Osteoblast (primary cell): ENCODE measurements at places on chromosomes 16 and 17. TPM values are rescaled to one million over a fixed set of nuclear protein-coding genes. Genes with fewer than 3 reads are reported as not detected.

The EFTUD2 gene
- 72.7 and 81.0 TPM in 2 replicates for total RNA-seq

GRCh38 chr16:4862639-4863038 lies 15.4 kb downstream of the UBN1 start:
- no peaks in the 10 kb centered on the region for H3K27me3 ChIP-seq
- H3K4me3 ChIP-seq: no peak overlapping the region
- no peak overlapping the region for H3K27ac ChIP-seq
- DNase-seq: no peak

The CX3CL1 gene
- total RNA-seq: under 0.01 TPM in 1 of 2 replicates, not detected in the other

GRCh38 chr17:44623070-44623725 lies 33.1 kb upstream of the MEIOC start:
- no peaks in the 10 kb centered on the region for H3K36me3 ChIP-seq
- no peak overlapping the region for H3K27ac ChIP-seq
- H3K4me3 ChIP-seq: no peak overlapping the region
- no peak for DNase-seq
- H3K4me1 ChIP-seq: no peaks in the 10 kb centered on the region

The NPIPA8 gene
- not detected in 2 replicates for total RNA-seq

GRCh38 chr17:2335726-2336214 lies 487 bp downstream of the TSR1 start:
- peak overlapping the region; percentile 67 for H3K27ac ChIP-seq
- peak; percentile 80 for DNase-seq
- peaks cover 46% of the 10 kb centered on the region for H3K36me3 ChIP-seq
- no peaks in the 10 kb centered on the region for H3K27me3 ChIP-seq
- peaks cover 20% of the 10 kb centered on the region for H3K4me1 ChIP-seq
- H3K4me3 ChIP-seq: peak overlapping the region; percentile 91
